ENCODE measurements at places on chromosomes 13 and 19. TPM values are rescaled to one million over a fixed set of nuclear protein-coding genes. Genes with fewer than 3 reads are reported as not detected.
A peak's percentile ranks its signal among the peaks of the same experiment; 100 is the strongest.

Gene CCDC70
- total RNA-seq, result not detected

Gene RAB8A
- 37.4 TPM for total RNA-seq

Gene CC2D1A
- total RNA-seq, result 36.0 TPM

Gene PROSER3
- total RNA-seq, result 21.3 TPM

Gene ZNF177
- total RNA-seq, result 0.03 TPM

Gene ADM5
- total RNA-seq, result 9.2 TPM

Gene KCNC3
- 7.1 TPM for total RNA-seq

Gene CYP4F11
- total RNA-seq, result 0.58 TPM

Gene ZNF880
- total RNA-seq, result not detected

Gene HTR2A
- total RNA-seq, result not detected

DNA sequence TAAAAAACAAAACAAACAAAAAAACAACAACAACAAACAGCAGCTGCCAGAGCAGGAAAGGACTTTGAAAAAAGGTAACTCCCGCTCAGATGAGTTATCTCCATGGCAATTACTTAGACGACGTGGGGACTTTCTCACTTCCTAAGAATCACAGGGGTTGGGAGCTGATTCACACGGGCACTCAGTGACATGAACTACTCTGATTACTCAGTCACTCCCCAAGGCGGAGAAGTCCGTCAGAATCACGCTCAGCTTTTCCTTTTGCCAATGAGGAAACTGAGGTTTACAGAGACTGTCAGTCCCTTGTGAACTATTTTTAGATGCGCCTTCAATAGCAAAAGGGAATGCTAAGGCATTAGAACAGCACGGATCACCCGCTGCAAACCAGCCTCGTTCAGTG is 32.3 kb upstream of the MATK start:
- DNase-seq, result no peak

GRCh38 chr13:110546926-110547325 is 14.6 kb downstream of the RAB20 start:
- DNase-seq, result peak; percentile 97

- no peak for DNase-seq
These were observed 674 bp upstream of the FBXL12 start for GRCh38 chr19:9819596-9819909.

- DNase-seq, result no peak
These were observed 17.3 kb downstream of the PNPLA6 start for GRCh38 chr19:7552781-7553180.

DNA sequence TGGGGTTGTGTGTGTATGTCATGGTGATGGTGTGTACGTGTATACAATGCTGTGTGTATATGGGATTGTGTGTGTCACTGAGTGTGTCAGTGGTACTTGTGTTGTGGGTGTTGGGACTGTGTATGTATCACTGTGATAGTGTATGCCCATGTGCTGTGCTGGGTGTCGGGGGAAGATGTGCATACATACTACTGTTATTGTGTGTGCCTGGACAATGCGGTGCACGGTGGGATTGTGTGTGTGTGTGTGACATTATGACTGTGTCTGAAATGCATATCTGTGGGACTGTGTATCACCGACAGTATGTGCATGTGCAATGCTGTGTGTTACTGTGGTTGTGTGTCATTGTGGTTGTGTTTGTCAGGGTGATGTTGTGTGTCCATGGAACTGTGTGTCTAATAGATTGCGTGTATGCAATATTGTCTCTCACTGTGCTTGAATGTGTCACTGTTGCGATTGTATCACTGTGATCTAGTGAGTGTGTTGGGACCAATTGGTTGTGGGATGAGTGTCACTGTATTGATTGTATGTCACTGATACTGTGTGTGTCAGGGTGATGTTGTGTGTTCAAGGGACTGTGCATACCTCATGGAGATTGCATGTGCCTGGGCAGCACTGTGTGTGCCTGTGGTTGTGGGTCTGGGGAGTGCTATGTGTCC is 11.0 kb upstream of the BBC3 start:
- no peak for DNase-seq

- DNase-seq, result no peak
These were observed 169.1 kb downstream of the KCTD12 start for GRCh38 chr13:76717092-76717491.

DNA sequence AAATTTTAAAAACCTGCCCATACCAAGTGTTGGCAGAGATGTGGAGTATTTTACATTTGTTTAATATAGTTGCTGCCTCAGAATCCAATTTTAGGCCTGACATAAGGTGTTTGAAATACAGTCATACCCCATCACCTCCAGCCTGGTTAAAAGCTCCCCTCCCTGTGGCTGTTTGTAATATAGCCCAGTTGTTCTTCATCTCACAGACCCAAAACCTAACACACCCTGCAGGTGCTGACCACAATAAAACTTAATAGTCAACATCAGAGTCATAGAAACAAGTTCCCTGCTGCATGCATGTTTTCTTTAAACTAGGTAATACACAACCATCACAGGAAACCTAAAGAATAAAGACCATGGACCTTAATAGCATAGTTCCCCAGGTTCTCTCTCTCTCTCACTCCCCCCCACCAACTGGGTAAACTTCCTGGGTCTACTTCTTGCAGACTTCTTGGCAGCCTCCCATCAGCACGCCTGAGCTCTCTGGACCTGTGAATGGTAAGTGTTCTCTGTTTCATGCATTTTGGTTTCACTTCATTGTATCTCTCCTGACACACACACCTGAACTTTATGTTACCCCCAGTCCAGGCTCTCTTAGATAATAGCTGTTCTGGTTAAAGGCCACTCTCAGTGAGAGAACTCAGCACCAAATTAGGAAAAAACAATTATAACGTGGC is 1369.9 kb downstream of the EFNB2 start:
- DNase-seq, result no peak

DNA sequence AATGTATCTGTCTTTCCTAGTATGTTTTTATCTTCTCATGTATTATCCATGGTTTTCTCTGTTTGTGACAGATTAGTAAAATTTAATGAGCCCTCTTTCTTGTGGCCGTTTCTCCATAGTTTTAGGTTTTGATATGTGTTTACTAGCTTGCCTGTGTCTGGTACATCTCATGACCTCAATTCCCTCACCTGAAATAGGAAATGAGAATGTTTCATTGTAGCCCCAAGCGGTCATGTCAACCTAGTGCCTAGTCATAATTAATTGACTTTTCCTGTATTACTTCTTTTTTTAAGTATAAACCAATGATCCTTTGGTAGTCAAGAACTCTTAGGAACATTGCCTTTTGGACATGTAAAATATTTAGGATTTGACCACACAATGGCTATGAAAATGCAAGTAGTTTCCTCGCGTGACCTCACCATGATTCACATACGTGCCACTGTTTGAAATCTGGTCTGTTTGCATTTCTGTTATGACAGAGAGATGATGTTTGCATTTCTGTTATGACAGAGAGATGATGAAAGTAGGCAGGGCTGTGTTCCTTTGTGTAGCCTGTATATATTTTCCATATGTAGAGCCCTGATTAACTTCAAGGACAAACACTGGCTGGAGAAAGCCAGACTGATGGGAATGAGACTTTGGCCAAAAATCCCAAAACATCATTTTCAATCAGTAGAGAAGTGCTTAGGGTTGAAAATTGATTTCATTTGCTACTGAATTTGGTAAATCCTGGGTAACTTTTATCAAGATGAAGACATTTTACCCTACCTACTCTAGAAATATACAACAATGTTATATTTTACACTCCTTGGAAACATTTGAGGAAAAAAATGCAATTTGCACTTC is 104.8 kb downstream of the TNFRSF19 start:
- DNase-seq, result no peak

DNA sequence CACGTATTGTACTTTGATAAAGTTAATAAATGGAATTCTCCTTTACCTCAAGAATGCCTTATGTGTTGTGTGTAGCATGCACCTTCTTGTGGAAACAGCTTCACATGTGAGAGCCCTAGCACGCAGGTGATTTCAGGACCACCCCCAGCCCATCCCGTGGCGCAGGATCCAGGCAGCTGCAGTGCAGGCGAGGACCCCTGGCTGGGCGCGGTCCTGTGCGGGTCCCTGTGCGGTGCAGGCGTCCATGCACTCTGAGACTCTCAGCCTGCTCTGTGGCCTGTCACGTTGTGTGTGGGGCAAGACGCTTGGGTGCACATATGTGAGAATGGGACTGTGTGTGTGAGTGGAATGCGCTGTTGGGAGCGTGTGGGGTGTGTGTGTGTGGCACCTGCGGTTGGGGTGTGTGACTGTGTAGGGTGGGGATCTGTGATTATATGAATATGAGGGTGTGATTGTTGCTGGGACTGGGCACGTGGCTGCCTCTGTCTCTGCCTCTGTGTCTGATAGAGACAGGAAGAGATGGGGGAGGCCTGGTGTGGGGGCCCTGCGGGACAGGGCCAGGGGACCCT is 30.8 kb downstream of the WTIP start:
- no peak for DNase-seq

- DNase-seq, result no peak
These were observed 637.0 kb upstream of the SLC10A2 start for GRCh38 chr13:103703246-103703645.

- no peak for DNase-seq
These were observed 251.3 kb downstream of the MAB21L1 start for GRCh38 chr13:35225159-35225558.

DNA sequence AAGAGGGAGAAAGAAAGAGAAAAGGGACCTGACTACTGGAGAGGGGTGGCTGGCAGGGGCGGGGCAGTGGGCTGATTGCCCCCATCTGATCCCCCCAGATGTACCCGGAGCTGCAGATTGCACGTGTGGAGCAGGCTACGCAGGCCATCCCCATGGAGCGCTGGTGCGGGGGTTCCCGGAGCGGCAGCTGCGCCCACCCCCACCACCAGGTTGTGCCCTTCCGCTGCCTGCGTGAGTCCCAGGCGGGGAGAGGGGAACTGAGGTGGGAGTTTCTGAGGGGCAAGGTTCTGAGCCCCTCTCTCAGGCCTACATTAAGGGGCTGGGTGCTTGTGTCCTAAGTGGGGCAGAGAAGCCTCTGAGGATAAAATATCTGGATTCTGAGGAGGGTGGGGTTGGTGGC is 2.4 kb downstream of the APLP1 start:
- no peak for DNase-seq

DNA sequence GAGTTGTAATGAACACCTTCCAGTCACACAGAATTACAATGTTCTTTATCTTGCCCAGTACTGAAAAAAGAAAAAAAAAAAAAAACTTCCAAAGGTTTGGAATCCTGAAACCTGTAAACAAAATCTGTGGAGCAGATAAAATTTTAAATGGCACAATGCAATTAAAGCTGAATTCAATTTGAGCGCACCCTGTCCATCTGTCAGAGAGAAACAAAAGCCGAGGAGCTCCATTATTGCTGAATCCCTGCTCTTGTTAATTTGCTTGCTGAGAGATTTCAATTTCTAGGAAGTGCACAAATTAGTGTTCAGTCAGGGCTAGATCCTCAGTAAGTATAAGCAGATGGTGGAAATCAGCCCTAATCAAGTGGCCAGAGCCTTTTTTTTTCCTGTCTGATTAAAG is 65.2 kb downstream of the DACH1 start:
- DNase-seq, result no peak

All from HT-29 (cell line).